Skin of body (tissue), 3 donors: ENCODE measurements at places on chromosomes 7 and 10.
A peak's percentile ranks its signal among the peaks of the same experiment; 100 is the strongest.

- DNase-seq = peak; percentile 86
These were observed 3.6 kb downstream of the HOXA13 start for GRCh38 chr7:27196287-27196767.

DNA sequence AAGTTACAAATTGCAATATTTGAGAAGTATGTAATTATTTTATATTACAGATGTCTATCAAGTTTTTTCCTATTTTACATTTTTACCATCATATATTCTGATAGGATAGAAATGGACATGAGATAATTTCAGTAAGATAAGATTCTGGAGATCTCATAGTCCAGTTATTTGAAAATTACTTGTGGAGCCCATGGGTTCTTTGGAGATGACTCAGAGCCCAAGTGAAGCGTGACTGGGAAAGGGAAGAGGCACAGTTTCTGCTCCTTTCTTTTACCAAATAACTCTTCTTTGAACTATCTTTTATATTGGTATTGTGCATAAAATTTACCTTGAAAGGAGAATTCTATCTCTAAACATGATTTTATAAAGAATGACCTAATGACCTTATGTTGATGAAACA, 2.4 kb downstream of the CD36 start:
- DNase-seq = no peak

GRCh38 chr7:102445674-102446071, 12.3 kb downstream of the ORAI2 start:
- no peak for DNase-seq

- DNase-seq = no peak
These were observed 57.8 kb upstream of the GDF10 start for GRCh38 chr10:47241946-47242867.

- DNase-seq = peak; percentile 3
These were observed 44.8 kb downstream of the GNAT3 start for GRCh38 chr7:80467069-80467468.

- no peak for DNase-seq
These were observed 693 bp downstream of the ADIRF start for GRCh38 chr10:86968994-86969355.

DNA sequence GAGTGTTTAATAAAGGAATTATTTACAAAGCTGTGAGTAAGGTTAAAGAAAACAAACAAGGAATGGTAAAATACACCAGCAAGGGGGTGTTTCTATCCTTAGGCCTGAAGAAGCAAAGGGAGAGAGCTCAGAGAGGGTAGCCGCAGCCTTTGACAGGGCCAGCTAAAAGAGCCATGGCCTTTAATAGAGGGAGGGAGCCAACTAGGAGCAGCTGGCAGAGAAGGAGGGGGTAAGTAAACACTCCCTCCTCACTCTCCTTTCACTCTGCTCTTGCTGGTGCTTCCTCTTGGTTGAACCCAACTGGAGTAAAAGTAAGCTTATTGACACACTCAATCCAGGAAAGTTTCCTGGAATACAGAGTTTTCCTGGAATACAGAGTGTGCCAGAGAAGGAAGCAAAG, 87.5 kb downstream of the CH25H start:
- no peak for DNase-seq

GRCh38 chr7:151351967-151352366, 10.4 kb downstream of the NUB1 start:
- DNase-seq = no peak

DNA sequence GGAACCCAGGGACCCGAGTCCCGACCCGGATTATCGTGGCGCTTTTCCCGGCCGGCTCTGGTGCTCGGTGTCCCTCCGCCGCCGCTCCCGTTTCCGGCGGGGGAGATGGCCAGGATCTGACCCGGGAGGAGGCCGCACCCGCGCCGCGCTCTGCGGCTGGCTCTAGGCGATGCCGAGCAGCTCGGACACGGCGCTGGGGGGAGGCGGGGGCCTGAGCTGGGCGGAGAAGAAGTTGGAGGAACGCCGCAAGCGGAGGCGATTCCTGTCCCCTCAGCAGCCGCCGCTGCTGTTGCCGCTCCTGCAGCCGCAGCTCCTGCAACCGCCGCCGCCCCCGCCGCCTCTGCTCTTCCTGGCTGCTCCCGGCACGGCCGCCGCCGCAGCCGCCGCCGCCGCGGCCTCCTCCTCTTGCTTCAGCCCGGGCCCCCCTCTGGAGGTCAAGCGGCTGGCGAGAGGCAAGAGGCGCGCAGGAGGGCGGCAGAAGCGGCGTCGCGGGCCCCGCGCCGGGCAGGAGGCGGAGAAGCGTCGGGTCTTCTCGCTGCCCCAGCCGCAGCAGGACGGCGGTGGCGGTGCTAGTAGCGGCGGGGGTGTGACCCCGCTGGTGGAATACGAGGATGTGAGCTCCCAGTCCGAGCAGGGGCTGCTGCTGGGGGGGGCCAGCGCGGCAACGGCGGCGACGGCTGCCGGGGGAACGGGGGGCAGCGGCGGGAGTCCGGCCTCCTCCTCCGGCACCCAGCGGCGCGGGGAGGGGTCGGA, 593 bp downstream of the CDK13 start:
- peak; percentile 11 for DNase-seq

DNA sequence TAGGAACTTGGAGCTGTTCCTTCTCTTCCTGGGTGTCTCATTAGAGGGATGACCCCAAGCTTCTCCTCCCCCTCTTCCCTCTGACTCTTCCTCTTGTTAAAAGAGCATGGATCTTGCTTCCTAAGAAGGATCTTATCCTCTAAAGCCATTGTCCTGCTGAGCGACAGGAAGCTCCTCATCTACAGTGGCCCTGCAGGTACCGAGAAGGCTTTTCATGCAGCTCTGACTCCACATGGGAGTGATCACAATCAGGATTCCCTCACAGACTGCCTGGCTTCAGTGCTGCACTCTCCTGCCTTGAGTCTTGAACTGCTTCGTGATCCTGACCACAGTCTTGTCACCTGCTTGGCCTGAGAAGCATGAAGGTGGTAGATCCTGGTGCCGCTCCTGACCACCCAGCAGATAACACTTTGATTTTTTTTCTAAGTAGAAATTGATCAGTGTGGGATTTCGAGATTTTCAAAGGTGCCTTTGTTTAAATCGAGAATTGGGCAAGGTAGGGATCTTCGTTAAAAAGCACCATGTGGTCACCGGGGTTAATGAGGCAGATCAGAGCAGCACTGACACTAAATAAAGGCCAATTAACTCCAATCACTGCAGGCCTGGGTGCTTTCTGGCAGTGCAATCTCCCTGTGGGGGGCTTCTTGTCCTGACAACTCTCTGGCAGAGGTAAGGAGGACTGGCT, 376.4 kb downstream of the NRG3 start:
- DNase-seq = no peak

- no peak for DNase-seq
These were observed 3.2 kb downstream of the AMZ1 start for GRCh38 chr7:2691011-2691707.

GRCh38 chr7:7207876-7208275, 25.5 kb downstream of the C1GALT1 start:
- no peak for DNase-seq

DNA sequence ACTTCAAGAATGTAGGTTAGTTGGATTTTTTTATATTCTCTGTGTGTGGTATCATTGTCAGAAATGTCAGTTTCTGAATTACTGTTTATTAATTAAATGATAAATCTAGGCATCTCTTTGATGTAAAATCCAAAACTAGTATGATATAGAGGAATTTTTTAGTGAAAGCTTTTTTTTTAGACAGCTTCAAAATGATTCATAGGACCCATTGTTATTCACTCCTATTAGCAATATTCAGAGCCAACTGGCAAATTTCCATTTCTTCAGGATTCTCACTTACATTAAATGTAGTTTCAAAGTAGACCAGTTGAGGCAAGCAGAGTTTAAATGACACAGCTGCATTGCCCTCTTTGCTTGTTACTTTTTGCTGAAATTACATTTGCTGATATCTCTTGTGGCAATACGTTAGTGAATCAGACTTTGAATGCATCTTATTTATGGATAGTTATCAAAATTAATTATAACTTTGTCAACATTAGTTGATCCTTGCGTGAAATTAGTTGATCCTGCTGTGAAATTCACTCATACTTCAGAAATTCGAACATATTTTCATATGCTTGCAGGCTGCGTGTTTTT, 20.3 kb downstream of the ZNF277 start:
- DNase-seq = no peak

DNA sequence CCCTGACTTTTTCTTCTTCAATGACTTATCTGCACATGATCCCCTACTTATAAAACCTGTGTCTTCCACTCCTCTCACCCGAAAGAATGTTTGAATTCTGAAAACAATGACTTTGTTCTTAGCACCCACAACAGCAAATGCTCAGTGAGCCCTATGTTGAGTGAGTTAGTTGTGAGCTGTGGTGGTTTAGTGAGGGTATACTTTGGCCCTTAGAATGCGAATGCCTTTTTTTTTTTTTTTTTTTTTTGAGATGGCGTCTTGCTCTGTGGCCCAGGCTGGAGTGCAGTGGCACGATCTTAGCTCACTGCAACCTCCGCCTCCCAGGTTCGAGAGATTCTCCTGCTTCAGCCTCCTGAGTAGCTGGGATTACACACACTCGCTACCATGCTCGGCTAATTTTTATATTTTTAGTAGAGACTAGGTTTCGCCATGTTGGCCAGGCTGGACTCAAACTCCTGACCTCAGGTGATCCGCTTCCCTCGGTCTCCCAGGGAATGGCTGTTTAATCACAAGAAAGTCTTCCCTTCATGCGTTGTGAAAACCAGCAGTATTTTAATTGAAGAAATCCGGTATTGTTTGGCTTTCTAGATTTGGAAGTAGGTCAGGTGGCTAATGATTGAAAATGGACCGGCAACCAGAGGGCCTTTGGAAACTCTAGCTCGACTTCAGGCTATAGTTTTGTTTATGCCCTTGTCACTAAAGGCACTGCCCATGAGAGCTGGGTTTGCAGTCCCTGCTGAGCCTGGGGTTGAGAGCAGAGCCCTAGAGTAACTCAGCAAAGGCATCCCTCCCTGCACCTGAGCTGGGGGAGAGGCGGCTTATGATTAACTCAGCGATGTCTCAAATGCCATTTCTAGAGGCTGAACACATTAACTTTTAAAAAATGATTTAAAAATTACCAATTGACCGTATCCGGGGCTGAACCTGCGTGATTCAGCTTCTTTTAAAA, 41.3 kb downstream of the CUX1 start:
- no peak for DNase-seq

GRCh38 chr10:26556748-26557640, 118.9 kb downstream of the APBB1IP start:
- peak; percentile 22 for DNase-seq

- DNase-seq = no peak
These were observed 4.1 kb downstream of the ARMC3 start for GRCh38 chr10:22931948-22932347.

- DNase-seq = no peak
These were observed at the start of gene DGKB for GRCh38 chr7:14902589-14903067. DGKB (minus strand) TSS chr7:14902751.

DNA sequence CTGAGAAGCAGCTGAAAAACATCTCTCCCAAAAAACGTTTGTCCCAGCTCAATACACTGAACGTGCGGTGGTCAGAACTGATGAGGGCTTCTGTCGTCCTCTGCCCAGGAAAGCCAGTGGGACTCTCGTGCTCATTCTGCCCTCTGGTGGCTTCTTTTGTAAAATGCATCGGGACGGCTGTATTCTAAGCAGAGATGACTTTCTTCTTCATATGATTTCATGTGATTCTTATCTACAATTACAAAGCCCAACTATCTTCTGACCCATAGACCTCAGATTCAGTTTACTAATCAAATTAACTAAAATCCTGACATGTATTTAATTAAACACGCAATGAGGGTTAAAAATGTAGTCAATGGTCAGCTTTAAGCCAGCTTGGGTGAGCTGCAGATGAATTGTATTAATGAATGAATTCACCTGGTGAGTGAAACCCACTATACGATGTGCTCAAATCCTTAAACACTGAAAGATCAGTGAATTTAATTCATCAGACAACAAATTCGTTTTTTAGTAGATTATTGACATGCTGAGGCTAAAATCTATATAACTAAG, 117.6 kb upstream of the FAM204A start:
- peak; percentile 50 for DNase-seq

DNA sequence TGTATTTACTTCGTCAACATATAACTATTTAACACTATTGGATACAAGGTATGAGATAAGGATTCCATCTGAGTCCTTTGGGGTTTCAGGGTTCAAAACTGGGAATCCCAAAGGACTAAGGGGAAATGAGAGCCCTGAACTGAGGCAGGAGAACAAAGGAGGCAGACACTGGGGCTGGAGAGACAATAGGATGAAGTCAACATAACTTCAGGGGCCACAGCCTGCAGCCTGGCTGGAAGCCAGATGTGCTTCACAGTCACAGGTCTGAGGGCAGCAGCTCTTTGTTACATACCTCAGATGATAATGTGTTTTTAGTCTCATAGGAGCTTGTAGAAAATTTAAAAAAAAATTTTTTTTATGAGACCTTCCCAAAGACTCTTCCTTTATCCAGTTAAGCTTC, 73.3 kb downstream of the NRF1 start:
- DNase-seq = no peak

DNA sequence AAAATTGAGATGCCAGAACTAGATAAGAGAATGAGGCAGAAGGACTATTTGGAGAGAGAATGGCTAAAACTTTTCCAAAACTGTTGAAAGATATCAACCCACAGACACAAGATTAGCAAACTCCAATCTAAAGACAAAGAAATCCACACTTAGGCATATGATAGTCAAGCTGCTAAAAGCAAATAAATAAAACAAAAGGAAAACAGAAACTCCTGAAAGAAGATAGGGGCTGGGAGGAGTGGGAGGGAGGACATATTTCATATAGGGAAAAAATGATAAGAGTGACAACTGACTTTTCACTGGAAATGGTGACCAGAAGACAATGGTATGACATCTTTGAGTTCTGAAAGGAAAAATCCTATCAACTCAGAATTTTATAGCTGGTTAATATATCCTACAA, 105.4 kb upstream of the ADO start:
- no peak for DNase-seq

GRCh38 chr7:155489862-155490696, 32.1 kb downstream of the EN2 start:
- DNase-seq = no peak

DNA sequence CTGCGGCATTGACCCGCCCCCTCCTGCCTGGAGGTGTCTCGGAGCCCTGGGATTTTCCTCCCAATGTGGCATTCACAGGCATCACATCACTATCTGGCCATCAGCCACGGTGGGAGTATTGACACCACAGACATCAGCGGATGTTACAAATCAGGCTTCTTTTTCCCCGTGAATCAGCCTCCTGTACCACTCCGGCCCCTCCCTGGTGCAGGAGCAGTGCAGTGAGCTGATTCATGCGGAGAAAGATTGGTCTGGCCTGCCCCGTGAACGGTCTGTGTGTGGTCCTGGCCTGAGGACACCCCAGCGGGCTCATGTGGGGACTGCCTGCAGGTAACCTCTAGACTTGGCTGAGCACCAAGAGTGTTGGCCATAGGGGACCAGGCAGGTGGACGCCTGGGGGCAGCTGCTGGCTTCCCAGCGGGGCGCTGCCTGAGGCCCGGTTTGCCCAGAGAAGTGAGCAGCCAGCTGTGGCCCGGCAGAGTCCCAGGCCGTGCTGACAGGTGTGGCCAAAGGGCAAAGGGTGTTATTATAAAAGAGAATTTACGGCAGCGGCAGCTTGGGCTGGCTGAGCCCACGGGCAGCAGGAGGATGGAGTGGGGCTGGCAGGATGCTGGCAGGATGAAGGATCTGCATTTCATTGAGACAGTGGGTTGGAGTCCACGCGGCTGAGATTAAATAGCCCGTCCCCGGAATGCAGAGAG, 32.1 kb upstream of the GNA12 start:
- no peak for DNase-seq
